Stimulated activated CD8-positive, alpha-beta memory T cell treated with anti-CD3 and anti-CD28 coated beads, Interleukin-15, amount 100 ng/mL, for 24 hours (primary cell): ENCODE measurements at places on chromosomes 6 and 20.

- no peak for DNase-seq
These were observed 146.0 kb upstream of the PHACTR1 start for GRCh38 chr6:12570461-12571030.

DNA sequence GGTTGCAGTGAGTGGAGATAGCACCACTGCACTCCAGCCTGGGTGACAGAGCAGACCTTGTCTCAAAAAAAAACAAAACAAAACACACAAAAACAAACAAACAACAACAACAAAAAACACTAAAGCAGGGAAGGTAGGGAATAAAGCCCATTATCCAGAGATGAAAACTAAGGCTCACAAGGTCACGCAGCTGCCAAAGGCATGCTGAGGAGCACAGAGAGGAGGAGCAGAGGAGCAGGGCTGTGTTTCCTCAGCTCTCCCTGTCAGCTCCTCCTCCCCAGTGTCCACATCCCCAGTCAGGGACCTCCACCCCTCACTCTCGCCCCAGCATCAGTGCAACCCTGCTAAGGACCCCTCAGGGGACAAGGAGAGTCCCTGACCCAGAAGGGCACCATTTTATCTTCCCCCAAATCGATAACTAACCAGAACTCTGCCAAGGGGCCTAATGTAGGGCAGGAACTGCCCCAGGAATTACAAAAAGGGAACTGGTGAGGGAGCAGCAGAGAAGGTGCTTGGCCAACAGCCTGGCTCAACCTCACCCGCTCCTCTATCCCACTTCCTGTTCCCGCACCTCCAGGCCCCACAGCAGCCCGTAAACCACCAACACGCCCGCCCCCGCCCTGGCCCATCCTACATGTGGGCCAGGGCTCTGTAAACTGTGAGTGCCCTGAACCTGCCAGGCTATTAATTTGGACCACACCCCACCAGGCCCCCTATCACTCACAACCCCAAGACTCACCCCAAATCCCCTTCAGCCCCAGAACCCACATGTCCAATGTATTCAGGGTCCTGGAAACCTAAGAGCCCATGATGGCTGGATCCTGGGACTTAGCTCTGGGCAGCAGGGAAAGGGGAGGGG, 9.0 kb downstream of the TEAD3 start:
- DNase-seq = no peak

DNA sequence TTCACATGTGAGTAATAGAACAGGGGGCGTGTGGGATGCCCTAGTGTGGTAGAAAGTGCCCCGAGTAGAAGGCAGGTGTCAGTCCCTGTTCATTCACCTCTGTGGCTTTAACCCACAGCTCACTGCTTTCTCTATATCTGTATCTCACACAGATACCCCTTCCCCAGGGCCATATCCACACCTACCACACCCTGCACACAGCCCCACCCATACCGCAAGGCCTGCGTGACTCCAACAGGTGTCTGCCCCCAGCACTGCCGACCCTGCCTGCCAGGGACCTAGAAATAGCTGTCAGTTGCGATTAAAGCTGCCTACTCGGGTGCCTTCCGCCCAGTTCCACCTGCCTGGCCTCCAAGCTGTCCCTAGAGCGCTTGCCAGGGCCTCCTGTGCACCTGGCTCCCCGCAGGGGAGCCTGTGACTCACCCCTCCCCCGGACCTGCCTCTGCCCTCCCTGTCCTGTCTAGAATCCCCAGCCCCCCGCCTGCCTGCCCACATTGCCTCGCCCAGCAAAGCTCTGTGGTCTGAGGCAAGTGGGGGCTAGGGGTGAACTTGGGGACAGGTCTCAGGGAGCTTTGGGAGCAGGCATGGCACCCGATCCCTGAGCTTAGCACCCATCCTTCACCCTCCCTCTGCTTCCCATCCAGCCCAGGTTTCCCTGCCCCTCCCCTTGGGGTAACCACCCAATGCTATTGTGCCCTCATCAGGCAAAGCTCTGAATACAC, 38.3 kb upstream of the ID1 start:
- DNase-seq = no peak

- DNase-seq = no peak
These were observed 103.1 kb upstream of the SMLR1 start for GRCh38 chr6:130724089-130724488.

GRCh38 chr6:13420269-13420668, 67.1 kb downstream of the GFOD1 start:
- no peak for DNase-seq

GRCh38 chr6:104689551-104690205, 170.0 kb downstream of the HACE1 start:
- no peak for DNase-seq

DNA sequence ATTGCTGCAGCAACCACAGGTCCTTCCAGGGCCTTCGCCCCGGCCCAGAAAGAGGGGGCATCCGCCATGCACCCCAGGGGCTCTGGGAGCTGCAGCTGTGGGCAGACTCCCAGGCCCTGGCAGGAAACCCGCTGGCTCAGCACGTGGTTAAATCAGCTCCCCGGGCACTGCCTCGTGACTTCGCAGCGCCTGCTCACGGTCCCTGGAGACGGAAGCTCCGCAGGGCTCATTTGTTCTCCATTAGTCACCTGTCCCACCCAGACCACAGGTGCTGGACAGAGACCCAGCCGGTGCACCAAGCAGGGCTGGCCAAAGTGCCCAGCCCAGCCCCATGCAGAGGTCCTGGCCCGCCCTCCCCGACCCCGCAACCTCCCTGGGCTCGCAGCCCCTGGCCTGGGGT, 14.7 kb downstream of the KCNQ2 start:
- no peak for DNase-seq

GRCh38 chr6:39938773-39939654, 4.8 kb upstream of the MOCS1 start:
- no peak for DNase-seq

DNA sequence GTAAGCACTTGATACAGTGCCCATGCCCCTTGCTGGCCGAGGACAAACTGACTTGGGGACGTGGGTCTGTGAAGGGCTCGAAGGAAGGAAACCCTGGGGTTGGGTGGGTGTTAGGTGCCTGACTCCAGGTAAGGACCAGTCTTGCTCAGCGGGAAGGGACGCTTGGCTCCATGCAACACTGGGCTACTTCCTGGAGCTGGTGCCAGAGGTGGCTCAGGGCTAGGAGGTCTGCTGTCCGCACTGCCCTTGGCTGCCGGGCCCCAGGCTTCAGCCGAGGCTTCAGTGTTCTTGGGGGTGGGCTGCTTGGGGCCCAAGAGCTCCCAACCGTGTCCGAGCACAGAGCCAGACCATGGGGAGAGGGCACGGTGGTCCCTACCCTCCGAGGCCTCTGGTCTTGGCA, 5.3 kb downstream of the GATA5 start:
- DNase-seq = no peak

GRCh38 chr20:17628101-17628841, 53.8 kb downstream of the RRBP1 start:
- no peak for DNase-seq

DNA sequence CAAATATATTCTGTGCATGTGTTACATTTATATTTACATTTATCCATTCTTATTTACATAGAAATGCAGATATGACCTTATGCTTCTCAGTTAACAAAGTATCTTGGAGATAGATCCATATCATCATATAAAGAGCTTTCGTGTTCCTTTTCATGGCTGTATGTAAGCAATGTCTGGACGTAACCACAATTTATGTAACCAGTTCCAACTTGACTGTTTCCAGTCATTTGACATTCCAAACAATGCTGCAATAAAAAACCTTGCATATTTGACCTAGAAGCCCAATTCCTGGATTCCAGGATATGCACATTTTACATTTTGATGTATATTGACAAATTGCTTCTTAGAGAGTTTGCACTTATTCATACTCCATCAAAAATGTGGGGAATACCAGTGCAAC, 113.7 kb upstream of the F13A1 start:
- no peak for DNase-seq

GRCh38 chr6:101290346-101290745, 103.2 kb upstream of the GRIK2 start:
- no peak for DNase-seq

DNA sequence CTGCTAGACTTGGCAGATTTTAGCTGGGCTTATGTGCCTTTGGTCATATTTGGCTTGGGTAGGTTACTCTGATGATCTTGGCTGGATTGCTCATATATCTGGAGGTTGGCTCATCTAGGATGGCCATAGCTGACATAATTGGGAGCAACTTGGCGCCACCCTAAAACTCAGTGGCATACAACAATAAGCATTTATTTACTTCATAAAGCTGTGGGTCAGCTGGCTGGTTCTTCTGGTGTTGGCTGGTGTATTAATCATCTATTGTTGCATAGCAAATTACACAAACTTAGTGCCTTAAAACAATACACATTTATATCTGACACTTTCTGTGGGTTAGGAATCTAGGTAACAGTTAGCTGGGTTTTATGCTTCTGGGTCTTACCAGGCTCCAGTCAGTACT, 297.3 kb upstream of the JAG1 start:
- DNase-seq = no peak

- no peak for DNase-seq
These were observed 54.9 kb upstream of the GPR31 start for GRCh38 chr6:167212713-167213005.

DNA sequence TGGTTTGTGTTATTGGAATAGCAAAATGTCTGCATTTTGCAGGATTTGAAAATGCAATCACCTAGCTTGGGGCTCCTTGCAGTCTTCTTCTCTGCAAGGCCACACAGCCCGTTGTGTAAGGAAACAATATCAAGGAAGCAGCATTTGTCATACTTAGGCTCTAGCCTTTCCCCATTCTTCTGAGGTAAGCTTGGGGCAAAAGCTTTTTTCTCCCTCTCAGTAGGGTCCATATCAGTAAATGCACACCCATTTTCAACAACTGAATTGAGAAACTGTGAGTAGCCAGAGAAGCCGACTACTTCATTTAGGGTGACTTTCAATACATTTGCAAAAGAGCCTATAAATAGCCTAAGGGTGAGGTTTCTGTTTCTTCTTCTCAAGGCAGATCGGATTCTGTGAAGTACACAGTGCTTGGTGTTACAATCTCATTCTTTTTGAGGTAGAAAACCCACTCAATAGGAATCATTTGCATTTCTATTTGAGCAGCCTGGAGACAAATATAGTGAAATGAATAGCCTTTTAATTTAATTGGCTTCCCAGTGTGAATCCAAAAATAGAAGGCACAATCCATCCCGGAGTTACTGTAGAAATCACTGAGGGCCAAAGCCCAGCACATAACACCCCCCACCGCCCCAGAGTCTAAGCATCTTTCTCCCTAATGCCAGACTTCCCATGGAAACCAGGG, 61.8 kb downstream of the BTBD3 start:
- no peak for DNase-seq

DNA sequence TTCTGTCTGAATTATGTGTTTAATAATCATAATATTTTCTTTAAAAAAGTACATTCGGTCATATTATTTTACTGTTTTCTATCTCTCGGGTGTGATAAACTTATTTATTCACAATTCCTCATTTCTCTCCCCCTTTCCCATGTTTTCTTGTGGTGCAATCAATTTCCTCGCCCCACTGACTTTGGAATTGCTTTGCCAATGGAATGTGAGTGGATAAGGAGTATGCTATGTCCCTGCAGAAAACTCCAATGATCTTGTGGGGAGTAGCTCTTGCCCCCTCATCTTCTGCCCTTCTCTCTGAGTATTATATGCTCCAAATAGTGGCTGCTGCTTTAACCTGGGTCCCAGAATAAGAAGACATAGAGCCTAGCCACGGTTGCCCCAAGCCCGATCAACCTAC, 64.1 kb downstream of the HMGN3 start:
- no peak for DNase-seq

- DNase-seq = no peak
These were observed 129.9 kb downstream of the SMAP1 start for GRCh38 chr6:70797625-70798024.

DNA sequence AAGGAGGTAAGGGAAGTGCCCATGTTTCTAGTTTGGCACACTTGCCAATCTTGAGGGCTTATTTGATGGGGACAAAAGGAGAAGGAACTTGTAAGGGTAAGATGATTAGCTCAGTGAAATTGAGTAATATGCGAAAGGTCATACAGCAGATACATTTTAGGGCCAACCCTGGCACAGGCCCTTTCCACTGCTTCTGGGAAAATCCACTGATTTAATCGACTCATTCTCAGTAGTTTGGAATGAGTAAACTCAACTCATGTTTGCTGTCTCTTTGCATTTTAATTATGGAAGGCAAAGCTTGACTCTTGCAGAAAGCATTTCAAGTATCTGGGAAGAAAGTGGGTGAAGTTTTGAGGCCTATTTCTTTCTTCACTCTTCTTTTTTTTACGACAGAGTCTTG, 20.0 kb downstream of the PHF20 start:
- no peak for DNase-seq

GRCh38 chr6:117573006-117573680, 29.2 kb downstream of the GOPC start:
- DNase-seq = no peak

DNA sequence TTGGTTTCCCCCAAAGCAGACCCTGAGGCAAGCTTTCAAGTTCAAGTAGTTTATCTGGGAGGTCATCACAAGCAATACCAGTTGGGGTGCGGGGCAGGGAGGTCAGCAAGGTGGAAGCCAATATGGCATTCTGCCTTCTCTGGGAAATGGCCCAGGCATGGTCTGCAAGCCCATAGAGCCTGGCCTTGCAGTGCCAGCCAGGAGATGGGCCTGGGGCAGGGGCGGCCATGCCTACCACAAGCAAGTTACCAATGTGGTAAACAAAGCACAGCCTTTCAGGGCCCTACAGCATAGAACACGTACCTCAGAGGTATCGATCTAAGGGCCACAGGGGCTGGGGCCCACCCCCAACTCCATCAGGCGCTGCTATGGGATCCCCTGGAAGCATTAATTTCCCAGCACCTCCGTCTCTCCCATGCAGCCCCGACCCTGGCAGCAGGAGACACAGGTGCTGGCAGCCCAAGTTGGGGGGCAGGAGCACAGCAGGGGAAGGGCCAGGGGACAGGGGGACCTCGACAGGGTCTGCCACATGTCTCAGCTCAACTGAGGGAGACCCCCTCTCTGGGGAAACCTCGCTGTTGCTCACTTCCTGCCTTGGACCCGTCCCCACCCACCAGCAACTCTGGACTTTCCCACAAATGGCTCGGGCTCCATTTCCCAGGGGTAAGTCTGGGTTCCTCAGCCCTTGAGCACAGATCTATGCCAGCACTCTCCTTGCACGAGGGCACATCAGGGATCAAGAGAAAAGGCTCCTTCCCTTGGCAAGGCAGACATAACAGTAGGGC, 369.0 kb downstream of the PREX1 start:
- DNase-seq = no peak

GRCh38 chr20:51914758-51915157, 112.4 kb upstream of the SALL4 start:
- DNase-seq = no peak

- no peak for DNase-seq
These were observed 442.3 kb downstream of the EPHA7 start for GRCh38 chr6:92977018-92977417.

GRCh38 chr6:87293526-87293925, 28.9 kb upstream of the SMIM8 start:
- no peak for DNase-seq

DNA sequence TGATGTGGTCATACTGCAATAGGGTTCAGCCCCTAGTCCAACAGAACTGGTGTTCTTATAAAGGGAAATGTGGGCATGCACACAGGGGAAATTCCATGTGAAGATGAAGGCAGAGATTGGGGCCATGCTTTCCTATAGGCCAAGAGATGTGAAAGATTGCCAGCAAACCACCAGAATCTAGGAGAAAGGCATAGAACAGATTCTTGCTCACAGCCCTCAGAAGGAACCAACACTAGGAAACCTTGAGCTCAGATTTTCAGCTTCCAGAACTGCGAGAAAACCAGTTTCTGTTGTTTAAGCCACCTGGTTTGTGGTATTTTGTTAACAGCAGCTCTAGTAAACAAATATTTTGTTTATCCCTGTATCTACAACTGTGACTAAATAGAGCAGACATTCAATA, 197.6 kb upstream of the CITED2 start:
- no peak for DNase-seq

GRCh38 chr20:25272223-25273000, 24.5 kb downstream of the PYGB start:
- no peak for DNase-seq
